NCI-H1105 (cell line): ENCODE measurements at places on chromosomes 16 and 17.

GRCh38 chr17:48636177-48637018 is 10.2 kb upstream of the HOXB9 start:
- DNase-seq, result no peak

DNA sequence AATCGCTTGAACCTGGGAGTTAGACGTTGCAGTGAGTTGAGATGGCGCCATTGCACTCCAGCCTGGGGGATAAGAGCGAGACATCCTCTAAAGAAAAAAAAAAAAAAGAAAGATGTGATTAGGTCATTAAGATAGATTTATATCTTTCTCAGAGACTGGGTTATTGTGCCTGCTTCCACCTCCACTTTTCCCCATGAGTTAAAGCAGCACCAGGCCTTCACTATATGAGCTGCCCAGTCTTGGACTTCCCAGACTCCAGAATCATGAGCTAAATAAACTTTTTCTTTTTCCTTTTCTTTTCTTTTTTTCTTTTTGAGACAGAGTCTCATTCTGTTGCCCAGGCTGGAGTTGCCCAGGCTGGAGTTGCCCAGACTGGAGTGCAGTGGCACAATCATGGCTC is 19.4 kb upstream of the CDH1 start:
- DNase-seq, result no peak

DNA sequence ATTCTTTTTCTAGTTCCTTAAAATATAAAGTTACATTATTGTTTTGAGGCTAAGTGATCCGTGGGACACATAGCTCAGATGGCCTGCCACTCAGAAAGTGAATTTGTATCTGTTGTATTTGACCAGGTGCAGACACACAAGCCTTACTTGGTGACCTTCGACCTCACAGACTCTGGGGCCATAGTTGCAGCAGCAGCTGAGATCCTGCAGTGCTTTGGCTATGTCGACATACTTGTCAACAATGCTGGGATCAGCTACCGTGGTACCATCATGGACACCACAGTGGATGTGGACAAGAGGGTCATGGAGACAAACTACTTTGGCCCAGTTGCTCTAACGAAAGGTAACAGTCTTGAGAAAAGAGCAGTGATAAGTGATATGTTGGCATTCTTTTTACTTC is 30.5 kb downstream of the TMEM11 start:
- DNase-seq, result no peak

- DNase-seq, result no peak
Observed at GRCh38 chr16:46904471-46904870, 20.3 kb downstream of the GPT2 start.

DNA sequence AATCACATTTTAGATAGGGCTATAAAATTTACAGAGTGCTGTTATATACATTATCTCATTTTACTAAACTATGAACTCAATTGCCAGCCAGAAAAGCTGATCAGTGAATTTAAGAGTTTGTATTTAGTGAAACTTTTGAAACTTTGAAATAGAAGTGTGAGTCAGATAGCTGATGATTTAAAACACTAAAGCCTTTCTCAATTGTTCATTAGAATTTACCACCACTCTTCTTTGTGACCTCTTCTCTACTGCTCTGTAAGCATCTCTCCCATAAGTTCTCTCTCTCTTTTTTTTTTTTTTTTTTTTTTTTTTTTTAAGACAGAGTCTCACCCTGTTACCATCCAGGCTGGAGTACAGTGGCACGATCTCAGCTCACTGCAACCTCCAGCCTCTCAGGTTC is 43.7 kb downstream of the GOSR1 start:
- no peak for DNase-seq

- DNase-seq, result no peak
Observed at GRCh38 chr17:9242983-9243382, 221.7 kb downstream of the NTN1 start.

DNA sequence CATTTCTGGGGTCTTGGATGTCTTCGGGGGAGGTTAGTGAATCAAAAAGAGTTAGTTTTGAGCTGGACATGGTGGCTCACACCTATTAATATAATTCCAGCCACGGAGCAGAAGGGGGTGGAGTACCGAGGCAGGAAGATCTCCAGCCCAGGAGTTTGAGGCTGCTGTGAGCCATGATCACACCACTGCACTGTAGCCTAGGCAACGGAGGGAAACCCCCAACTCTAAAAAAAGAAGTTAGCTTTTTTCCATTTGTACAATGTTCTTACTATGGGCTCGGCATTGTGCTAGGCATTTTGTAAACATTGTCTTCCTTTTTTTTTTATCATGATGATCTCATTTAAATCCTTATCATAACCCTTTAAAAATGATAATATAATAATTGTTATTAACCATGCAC is 8.3 kb upstream of the SNF8 start:
- no peak for DNase-seq

- DNase-seq, result no peak
Observed at GRCh38 chr17:8436844-8437171, 1.1 kb downstream of the NDEL1 start.

DNA sequence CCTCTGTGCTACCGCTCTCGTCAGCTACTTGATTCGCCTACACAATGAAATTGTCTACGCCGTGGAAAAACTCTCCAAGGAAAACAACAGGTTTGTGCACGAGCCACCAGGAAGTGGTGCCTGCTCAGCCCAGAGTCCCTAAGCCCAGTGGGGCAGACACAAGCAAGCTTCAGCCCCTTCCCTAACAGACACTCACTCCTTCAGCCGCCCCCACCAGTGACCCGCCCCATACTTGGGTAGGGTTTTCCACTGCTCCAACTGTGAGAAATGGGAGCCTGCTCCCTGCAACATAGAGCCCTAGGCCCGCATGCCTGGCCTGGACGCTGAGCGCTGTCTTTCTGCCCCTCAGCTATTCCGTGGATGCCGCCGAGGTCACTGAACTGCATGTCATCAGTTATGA is 28.6 kb upstream of the ENDOV start:
- DNase-seq, result no peak

GRCh38 chr16:47884116-47884725 is 271.6 kb downstream of the ABCC12 start:
- no peak for DNase-seq

DNA sequence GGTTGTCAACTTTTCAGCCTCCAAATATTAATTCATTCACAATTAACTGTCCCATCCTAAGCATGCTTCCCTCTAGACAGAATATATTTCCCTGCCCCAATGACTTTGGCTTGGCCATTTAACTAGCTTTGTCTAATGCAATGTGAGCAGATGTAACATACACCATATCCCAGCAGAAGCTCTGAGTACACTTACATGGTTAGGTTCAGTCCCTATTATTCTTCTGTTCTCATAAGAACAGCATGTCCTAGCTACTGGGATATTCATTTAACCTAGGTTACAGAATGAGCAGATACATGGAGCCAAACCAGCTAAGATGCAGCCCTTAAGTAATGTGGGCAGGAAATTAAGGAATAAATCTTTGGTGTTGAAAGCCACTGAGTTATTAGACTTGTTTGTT is 31.8 kb downstream of the MED13 start:
- DNase-seq, result no peak

DNA sequence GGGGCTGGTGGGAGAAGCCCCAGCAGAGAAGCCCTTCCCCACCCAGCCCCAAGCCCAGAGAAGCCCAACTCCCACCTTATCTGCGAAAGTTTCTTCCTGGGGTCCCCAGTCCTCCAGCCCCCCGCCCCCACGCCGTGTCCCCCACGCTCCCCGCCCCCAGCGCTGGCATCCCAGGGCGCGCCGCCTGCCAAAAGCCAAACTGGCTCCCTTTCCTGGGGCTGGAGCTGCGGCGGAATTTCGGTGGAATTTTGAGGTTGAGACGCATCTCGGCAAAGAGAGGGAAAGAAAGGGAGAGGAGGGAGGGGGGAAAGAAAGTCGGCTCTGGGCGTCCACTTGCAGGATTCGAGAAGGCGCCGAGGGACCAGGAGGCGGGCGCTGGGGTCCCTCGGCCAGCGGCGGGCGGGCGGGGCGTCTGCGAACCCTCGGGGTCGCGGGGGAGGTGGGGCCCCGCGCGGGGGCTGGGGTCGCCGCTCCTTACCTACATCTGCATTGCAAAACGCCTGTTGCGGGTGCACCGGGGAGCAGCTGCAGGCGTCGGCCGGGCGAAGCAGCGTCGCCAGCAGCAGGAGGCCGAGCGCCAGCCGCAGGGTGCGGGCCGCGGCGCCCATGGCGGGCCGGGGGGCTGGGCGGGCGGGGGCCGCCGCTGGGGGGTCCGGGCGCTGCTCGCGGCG is 571 bp downstream of the TIMP2 start:
- no peak for DNase-seq

- no peak for DNase-seq
Observed at GRCh38 chr16:27802664-27803439, 252.9 kb downstream of the KATNIP start.

DNA sequence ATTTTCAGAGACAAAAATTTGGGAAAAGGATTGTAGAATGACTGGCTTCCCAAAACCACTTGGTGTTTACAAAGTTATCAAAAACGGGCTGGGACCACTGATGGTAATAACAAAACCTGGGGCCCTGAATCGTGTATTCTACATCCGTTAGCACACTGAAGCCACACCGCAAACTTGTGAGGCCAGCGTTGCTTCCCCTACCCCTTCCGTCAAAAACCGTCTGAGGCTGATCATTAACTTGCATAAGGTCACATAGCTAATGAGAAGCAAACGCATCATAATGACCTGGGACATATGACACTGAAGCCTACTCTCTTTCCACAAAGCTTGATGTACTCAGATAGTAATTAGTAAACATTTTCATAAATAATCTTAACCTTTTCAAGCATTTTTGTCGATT is 704.3 kb downstream of the MAF start:
- DNase-seq, result no peak

GRCh38 chr16:4613636-4614570 is 785 bp downstream of the UBALD1 start:
- DNase-seq, result no peak

- DNase-seq, result no peak
Observed at GRCh38 chr16:74922150-74923138, 62.5 kb downstream of the WDR59 start.

DNA sequence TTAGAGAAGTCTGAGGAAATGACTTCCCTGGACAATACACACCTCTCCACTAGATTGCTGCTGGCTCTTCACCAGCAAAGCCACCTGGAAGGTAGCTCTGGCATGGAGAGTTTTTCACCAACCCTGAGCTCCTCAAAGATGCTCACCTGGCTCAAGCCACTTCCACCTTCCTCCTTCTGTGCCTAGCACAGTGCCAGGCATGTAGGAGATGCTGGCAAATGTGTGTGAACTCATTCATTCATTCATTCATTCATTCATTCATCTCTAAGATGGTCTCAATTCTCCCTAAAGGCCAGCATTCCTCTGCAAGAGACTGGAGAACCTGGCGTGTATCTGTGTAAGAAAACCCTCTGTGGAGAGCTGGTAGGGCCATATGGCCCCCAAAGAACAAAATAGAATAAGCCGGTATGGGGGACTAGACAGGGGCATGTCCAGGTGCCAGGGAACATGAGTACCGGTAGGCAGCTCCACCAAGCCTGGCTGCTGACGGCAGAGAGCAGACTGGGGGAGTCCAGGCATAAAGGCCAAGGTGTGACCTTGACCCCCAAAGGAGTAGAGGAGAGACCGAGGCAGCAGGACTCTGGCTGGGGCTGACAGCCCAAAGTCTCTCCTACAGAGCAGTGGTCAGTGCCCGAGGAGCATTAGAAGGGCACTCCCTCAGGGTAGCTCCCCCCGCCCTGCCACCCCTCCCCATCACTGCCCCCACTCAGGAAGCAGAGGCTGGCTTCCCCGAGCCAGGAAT is 132.2 kb upstream of the TNRC6C start:
- no peak for DNase-seq

DNA sequence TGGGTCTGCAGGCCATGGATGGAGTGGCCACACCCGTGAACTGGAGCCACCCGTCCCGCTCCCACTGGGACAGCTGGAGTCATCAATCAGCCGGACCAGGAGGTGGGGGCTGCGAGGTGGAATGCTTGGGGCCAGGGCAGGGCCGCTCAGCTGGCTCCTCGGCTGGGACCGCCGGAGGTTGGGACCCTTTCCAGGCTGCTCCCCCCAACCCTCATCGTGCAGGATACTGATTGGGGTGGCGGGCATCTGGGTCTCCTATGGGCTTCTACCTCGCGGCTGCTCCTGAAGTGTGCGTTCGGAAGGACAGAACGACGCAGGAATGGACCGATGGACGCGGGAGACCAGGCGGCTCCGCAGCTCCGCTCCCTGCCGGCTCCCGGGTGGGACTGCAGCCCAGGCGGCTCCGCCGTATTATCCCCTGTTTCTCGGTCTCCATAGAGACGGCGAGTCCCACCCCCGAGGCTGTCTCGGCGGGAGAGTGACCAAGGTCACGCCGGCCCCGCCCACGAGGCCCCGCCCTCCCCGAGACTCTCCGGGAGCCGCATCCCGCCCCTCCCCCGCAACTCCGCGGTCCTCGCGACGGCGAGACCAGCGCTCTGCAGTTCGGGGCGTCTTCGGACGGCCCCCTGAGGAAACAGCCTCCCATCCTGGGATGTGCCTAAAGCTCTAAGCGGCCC is at the start of gene TPPP3:
Gene TPPP3 (minus strand): TSS at position 388 of the 677 bp plus-strand sequence. CDS start 2,387 bp downstream, outside the sequence.
- DNase-seq, result no peak

DNA sequence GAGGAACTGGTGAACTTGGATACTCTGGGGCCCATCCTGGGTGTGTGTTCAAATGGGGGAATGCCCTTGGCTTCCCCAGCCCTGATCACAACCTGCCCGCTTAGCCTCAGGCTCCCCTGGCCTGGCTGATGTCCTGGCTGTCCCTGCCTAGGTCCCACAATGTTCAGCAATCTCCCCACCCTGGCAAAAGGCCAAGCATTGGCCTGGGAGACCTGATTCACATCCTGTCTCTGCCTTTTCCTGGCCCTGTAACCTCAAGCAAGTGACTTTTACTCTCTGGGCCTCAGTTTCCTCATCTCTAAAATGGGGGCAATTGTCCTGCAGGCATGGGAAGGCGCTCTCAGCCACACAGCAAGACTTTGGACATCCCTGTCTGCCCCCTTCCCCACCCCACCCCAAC is 14.4 kb downstream of the CPNE2 start:
- no peak for DNase-seq

DNA sequence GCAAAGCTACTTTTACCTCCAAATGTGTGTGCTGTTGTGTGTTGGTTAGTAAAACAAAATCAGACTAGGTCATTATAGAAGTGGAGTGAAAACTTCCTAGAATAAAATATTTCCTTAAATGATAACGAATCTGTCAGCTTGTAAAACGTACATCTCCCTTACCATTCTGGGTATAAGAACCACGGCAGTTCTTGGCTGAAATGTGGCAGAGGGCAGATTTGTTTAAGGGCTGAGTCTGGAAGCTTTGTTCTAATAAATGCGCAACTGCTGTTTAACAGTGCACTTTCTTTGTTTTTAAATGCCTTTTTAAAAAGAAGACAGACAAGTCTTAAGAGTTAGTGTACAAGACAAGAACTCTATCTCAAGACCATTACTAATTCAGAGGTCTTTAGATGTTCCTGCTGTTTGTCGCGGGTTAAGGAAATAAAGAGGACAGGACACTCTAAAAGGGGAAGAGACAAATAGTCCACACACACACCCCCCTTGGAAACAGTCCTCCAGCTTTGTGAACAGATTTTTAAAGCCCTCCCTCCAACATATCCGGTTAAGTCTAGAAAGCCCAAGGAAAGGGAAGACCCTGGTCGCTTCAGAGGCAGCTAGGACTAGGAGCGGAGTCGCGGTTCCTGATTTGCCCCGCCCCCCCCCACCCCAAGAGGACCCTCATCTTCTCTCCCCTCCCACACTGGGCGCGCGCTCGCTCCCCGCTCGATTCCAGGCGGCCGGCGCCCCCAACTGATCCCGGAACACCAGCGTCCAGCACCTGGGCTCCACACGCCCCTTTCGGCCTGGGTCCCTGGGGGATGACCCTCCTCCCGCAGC is 658 bp downstream of the SYNRG start:
- DNase-seq, result peak; percentile 30

GRCh38 chr16:66600477-66600876 is 4.0 kb upstream of the CMTM3 start:
- no peak for DNase-seq
